ENCODE measurements at places on chromosomes 6 and 20.

DNA sequence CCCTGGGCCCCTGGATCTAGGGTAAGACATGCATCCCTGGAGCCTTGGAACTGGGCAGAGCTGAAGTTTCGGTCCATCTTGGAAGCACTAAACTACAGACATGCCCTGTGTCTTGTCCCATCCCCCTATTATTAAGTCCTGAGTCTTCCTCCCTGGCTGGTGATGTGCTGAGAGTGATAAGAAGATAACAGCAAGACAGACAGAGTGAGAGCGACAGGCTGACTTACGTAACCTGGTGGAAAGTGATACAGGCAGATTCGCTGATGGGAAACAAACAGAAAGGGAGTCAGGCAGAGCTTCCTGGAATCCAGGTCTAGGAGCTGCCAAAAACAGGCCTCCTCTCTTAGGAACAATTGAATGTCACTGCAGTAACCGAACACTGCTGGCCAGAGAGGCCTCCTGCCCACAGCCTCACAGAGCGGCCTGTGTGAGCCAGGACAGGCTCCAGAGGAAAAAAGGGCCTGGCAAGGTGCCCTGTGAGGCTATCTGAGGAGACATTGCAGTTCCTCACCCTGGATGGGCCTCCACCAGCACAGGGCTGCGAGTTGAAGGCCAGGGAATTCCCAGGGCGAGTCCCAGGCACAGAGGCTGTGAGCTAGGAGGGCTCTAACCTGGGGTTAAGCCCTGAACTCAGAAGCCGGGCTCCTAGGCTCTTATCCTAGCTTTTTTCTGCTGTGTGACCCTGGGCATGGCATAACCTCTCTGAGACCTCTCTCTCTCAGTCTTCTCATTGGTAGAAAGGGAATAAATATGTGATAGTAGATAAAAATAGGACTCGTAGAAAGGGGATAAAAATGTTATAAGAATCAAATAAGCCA, 34.2 kb upstream of the B4GALT5 start:
- DNase-seq: no peak

- no peak for DNase-seq
Observed at GRCh38 chr6:138430361-138431145, 26.5 kb downstream of the HEBP2 start.

- DNase-seq: no peak
Observed at GRCh38 chr6:32982702-32983492, 14.5 kb downstream of the BRD2 start.

DNA sequence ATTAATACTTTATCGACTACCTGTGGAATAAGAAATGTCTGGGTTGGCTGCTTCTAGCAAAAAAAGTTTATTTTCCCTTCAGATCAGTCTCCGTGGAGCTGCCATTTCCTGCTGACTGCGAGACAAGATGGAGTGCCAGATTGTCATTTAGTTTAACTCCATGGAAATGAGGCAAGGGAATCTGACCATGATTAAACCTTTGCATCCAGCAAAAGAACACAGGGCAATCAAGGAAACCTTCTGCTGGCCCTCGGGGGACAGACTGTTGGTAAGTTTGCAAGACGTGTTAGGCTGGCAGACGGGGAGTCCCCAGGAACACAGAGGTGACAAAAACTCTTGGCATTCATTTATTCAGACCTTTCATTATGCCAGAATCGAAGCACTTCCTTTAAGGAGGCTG, 52.2 kb upstream of the SPACA1 start:
- DNase-seq: no peak

Data from RPMI8226 (cell line).